ENCODE measurements at places on chromosomes 1 and 21. TPM values are rescaled to one million over a fixed set of nuclear protein-coding genes. Genes with fewer than 3 reads are reported as not detected.

LCE3E gene
- not detected for total RNA-seq

EFNA1 gene
- total RNA-seq = 1.1 TPM

RORC gene
- total RNA-seq = 3.8 TPM

DNA sequence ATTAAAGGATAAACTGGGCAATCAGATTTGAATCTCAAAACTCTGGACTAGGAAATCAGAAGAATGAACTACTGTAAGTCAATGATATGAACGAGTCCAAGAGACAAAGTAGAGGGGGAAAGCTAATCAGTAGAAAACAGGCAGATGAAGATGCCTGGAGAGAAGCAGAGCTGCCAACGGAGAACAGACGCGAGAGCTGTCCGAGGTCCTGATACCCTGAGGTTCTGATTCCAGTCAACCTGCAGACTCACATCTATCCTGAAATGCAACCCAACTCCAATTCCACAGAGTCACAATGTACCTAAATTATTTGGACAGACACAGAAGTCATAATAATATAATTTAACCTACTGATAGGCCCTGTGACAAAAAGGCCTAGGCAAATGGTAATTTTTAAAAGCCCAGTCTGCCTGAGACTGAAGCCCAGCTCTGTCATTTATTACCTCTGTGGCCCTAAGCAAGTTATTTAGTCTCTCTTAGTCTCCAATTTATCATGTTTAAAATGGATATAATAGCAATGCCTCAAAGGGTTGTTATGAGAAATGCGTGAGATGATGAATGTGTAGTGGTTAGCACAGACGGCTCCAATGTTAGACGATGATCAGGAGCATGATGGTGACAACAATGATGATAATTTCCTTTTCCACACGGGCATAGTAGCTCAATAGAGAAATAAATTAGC, 33.4 kb downstream of the RGS7 start:
- peak; percentile 50 for DNase-seq

- DNase-seq = no peak
These were observed 133.2 kb downstream of the GDAP2 start for GRCh38 chr1:117796226-117796625.

DNA sequence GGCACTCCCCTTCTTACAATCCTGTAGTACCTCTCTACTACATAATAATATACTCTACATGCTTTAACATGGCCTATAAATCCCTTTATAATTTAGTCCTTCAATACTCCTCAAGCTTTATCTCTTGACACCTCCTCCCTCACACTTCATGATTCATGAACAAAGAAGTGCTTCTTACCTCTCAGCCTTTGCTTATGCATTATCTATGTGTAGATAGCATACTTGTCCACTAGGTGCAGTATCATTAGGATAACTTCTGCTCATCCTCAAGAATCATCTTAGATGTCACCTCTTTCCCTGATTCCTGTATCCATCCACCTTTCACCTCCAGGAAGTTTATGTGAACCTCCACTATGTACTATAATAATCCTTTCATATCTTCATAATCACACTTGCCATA, 74.4 kb downstream of the COL24A1 start:
- DNase-seq = no peak

DNA sequence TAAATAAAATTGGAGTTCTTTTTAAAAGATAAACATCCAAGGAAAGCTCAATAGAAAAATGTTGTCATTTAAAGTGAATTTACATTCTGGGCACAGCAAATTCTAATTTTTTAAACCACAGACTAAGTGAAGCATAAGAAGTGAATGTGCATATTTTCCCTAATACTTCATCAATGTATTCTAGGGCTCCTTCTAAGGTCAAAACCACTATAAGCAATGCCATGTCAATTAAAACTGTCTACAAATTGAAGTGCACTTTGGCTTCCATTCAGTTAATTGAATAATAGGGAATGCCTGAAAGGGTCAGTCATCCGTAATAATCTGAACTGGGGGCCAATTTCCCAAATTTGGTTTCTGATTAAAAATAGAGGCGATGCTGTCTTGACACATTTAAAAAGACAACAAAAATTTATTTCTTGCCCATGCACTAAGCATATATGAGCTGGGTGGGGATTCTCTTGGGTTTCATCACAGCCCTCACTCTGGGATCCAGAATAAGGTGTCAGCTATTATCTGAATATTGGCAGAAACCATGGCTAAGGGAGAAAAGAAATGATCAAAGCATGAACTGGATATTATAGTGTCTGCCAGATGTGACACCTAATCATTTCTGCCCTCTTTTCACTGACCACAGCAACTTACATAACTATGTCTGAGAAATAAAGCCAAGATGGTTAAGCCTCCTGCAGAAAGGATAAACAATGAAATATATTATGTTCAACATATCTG, 660.6 kb upstream of the B3GALT2 start:
- DNase-seq = no peak

- no peak for DNase-seq
These were observed 107.3 kb downstream of the CLEC20A start for GRCh38 chr1:178389441-178389840.
